ENCODE measurements at places on chromosomes 4 and X.

DNA sequence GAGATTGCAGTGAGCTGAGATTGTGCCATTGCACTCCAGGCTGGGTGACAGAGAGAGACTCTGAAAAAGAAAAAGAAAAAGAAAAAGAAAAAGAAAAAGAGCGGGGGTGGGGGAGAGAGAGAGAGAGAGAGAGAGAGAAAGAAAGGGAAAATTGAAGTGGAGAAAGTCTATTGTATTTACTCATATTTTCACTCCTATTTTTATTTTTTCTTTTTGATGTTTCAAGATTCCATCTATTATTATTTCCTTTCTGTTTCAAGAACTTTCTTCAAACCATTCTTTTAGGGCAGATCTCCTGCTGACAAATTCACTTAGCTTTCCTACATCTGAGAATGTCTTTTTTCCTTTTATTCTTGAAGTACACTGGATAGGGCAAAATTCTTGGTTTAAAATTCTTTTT lies 57.5 kb upstream of the HDAC8 start:
- no peak for DNase-seq

DNA sequence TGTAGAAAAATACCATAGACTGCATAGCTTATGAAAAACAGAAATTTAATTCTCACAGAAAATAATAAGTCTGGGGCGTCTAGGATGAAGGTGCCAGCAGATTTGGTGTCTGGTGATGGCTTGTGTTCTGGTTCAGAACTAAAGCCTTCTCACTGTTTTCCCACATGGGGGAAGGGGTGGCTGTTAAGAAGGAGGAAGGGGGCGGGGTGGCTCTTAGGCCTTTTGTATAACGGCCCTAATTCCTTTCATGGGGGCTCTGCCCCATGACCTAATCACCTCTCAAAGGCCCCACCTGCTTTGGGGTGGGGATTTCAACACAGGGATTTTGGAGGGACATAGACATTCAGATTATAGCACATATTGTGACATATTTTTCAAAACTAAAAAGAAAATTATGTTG lies 173.2 kb upstream of the TECRL start:
- DNase-seq: no peak

DNA sequence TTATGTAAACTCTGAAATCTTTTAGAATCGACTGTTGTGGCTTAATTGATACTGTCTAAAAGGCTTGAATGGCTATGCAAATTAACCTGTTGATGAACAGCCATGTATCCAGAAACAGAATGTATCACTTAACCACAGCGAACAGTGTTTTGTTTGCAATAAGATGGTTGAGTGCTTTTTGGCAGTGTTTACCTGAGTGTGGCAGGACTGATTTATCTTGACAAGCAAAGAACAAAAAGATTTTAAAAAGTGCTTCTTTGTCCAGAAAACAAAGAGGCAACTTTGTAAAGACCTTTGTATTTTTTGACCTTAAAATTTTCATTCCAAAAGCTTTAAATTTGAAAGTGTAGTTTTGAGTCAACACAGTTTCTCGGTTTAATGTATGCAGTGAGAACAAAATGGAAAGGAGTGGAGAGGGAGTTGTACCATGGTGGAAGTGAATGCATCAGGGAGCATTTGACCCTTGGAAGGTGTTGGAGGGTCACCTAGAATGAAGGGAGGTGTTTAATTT lies 18.0 kb downstream of the ARHGAP10 start:
- DNase-seq: no peak

DNA sequence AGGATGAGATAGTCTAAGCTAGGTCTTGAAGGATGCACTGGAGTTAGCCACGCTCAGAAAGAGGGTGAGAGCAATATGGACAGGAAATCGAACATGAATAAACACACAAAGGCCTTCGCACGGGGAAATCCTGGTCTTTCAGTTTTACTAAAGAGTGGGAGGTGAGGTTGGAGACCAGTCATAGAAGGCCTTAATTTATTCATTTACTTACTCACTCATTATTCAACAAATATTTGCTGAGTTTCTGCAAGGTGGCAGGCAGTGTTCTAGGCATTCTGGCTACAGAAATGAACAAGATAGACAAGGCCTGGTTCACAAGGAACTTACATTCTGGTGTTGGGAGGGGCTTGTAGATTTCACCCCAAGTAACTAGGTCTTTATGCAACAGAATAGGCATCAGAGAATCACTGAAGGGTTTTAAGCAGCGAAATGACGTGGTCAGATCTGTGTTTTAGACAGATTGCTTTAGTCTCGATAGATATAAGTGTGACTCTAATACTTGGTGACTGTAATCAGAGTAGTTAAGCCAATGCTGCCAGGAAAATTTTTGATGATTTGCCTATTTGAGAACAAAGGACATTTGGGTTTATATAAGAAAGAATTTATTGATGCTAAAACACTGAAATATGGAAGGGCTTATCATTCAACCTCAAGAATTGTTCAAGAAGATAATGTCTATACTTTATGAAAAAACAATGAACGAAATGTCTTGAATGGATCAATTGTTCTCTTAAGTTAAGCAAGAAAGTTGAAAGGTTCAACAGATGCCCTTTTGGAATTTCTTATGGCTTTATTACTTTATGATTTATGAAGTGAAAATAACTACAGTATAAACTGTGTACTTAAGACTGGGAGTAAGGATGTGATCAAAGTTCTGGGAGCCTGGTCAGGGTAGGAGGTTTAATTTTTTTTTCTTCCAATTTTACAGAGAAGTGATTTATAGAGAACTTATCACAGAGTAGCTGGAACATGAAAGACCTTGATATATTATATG lies 184.4 kb upstream of the CASK start:
- no peak for DNase-seq

- no peak for DNase-seq
Observed at GRCh38 chr4:154858166-154858565, 77.1 kb downstream of the RBM46 start.

- DNase-seq: no peak
Observed at GRCh38 chr4:177455561-177455970, 13.3 kb upstream of the AGA start.

DNA sequence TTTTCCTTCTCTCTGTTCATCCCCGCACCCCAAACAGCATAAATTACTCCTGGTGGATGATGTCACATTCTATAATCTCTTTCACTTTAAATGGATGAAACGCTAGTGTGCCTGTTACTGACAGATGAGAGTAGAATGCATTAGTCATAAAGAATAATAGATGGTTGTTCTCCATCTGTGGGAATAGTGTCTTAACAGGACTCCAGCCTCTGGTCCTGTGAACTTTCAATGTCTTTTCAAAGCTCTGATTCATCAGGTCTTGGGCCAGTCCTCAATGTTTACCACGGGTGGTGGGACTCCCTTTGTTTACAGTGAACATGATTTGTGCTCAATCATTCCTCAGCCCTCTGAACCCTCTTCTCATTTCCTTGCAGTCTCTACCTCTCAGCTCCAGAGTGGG lies 182.6 kb downstream of the GABRB1 start:
- DNase-seq: peak; percentile 51

DNA sequence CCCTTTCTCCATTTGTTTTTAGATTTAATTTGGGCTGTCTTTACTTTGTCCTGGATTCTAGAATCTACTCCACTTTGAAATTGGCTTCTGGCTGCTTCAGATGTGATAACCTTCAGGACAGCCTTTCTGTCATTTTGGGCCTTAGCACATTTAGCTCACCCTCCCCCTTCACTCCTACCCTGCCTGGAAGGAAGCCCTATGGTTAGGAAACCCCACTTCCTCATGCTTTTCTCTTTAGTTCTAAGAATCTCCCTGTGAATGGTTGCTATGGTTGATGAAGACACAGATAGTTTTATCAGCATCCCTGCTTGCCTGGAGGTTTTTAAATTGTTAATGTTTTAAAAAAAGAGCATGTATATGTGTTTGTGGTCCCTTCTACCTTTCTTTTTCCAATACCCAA lies 100.7 kb upstream of the PTPN13 start:
- no peak for DNase-seq

- DNase-seq: no peak
Observed at GRCh38 chr4:186537843-186538521, 17.4 kb downstream of the MTNR1A start.

- no peak for DNase-seq
Observed at GRCh38 chrX:110511238-110511637, 152.6 kb downstream of the RTL9 start.

DNA sequence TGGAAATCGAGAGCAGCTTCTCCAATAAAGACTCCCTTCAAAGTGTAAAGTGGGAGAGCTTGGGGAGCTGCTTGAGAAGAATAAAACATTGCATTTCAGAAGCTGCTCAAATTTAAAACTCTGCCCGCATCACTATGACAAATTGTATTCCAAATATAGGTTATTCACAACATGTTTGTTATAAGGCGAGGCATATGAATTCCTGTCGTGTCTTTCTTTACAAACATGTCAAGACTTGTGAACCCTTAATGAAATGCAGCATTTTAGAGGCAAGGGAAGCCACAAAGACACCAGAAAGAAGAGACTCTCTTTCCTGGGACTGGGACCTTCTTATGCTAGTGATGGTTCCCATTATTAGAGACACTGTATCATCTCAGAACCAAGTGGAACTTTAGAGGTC lies 311.2 kb downstream of the DHX15 start:
- no peak for DNase-seq

DNA sequence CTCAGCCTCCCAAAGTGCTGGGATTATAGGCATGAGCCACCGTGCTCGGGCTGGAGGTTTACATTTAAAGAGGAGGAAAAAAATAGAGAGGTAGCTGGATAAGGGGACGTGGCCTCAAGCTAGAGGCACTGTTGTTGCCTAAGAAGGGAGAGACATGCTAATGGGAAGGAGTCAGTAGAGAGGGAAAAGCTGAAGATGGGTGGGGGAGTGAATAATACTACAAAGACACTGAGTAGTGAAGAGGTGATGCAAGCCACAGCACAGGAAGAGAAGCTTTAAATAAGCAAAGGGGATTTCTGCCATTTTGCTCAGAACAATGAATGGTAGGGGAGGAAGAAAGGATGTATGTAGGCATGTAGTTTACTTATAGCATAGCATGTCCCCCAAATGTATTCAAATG lies 11.5 kb upstream of the AP1S2 start:
- no peak for DNase-seq

DNA sequence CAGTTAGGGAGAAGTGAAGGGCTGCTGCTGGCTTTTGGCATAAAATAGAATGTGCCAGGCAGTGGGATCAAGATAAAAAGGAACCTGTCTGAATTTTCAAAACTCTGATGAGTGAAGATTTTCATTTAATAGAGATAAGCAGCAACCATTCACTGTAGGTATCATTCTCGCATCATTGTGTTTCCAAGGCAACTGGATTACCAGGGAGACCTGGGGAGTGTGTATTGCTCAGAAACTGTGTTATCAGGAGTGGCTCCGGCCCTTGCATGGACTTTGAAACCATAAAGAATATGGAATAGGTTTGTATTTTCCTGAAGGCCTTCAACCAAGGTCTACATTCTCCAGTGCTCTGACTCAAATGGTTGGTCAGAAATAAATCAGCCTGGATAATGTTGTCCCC lies 23.3 kb upstream of the MAGEA4 start:
- DNase-seq: no peak

DNA sequence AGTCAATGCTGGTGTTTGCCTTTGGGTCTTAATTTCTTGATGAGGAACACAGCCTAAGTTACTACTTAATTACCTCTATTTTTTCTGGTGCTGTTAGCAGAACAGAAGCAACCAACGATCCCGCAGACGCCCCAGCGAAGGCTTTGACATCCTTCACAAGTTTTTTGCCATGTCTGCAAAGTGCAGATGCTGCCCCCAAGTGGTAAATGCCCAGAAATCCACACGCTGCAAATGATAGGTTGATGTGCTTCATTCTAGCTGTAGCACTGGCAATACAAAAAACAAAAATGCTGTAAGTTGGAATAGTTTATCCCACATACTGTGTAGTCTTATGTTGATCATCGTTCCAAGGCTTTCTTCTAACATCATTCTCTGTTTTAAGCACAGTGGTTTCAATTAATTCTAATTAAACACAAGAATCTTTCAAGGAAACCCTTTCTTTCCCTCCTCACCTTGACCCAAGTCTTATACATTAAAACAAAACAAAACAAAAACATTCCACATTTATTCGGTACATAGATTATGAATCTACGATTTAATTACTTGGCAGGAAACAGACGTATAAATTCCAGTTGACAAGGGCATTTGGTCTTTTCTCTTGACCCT lies 1.2 kb downstream of the PNPLA4 start:
- peak; percentile 55 for DNase-seq

DNA sequence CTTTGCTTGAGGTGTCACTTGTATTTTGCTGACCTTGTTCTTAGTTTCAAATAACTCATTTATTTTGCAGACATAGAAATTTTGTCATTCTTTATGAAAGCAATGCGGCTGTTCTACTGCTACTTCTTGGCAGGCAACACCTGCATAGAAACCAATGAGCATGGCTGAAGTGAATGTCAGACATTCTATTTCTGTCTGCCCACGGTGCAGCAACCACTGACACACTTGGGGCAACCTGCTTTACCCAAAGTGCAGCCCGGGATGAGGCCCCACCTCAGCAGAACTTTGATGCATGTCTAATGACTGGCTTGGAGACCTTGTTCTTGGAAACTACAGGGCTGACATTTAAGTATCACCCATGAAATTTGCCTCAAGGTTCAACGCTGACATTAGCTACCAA lies 93.6 kb downstream of the RBM47 start:
- no peak for DNase-seq

GRCh38 chr4:158895797-158896576 lies 127.2 kb downstream of the FNIP2 start:
- DNase-seq: no peak

DNA sequence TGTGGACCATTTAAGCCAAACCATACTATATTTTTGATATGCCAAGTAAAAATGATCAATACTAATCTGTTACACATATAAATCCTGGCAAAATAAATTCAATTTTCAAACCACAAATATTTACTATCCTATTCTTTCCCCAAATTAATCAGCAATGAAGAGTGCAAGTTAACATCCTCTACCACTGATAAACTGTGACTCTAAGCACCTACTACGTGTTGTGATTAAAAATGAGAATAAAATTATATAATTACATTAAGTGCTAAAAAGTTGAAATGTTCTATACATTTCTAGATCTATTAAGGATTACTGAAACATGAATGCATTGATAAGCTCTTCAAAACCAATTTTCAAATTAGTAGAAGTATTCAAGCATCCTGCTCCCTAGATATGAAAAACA lies 3.4 kb downstream of the KLHL15 start:
- no peak for DNase-seq

DNA sequence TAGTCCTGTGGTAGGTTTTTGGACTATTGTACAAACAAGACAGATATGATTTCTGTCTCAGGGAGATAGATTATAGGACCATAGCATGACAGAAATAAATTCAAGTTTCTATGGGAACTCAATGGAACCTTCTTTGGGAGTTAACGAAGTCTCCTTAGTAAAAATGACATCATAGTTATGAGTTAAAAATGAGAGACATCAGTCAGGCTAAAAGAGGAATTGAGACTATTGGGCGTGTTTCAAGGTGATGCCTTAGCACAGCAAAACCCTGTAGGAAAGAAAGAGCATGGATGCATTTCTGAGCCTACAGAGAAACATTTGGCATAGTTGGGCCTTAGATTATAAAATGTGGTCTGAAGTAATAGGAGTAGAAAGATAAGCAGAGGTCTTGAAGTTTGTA lies 1909.1 kb upstream of the PCDH7 start:
- DNase-seq: no peak

DNA sequence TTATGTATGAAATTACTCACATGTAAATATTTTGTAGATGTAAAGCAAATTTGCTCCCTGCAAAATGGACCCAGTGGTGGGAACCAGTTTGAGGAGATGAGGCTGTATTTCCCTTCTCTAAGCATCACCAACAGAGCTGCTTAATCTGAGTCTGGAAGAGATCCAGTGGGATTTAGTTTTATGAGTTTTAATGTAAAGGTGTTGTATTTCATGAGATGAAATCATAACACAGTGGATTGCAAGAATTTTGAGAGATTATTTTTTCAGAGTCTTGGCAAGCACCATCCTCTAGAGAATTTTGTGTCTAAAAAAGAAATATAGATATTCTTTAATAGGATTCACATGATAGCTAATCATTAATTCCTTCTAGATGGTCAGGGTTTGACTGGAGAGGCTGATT lies 35.6 kb upstream of the SFRP2 start:
- no peak for DNase-seq

Data from globus pallidus (tissue), 1 donor.